ENCODE measurements at places on chromosomes 12 and 14.
A peak's percentile ranks its signal among the peaks of the same experiment; 100 is the strongest.

- H3K36me3 ChIP-seq: no peaks in the 10 kb centered on the region
- H3K27me3 ChIP-seq: no peaks in the 10 kb centered on the region
- H3K27ac ChIP-seq: no peak overlapping the region
- H3K4me1 ChIP-seq: no peaks in the 10 kb centered on the region
- no peak for DNase-seq
Measured at GRCh38 chr12:105279460-105280056, 43.6 kb upstream of the APPL2 start.

GRCh38 chr12:70757830-70758493, 120.7 kb upstream of the PTPRB start:
- H3K4me3 ChIP-seq: no peak overlapping the region
- DNase-seq: no peak
- H3K4me1 ChIP-seq: no peaks in the 10 kb centered on the region
- H3K27ac ChIP-seq: no peak overlapping the region
- no peaks in the 10 kb centered on the region for H3K27me3 ChIP-seq

GRCh38 chr14:39628087-39628486, 195.9 kb upstream of the FBXO33 start:
- H3K4me3 ChIP-seq: no peak overlapping the region
- DNase-seq: no peak
- H3K27ac ChIP-seq: no peak overlapping the region

GRCh38 chr12:131371401-131372170, 339.3 kb upstream of the SFSWAP start:
- no peak overlapping the region for H3K4me3 ChIP-seq
- H3K27ac ChIP-seq: no peak overlapping the region
- no peaks in the 10 kb centered on the region for H3K27me3 ChIP-seq
- no peaks in the 10 kb centered on the region for H3K36me3 ChIP-seq
- no peaks in the 10 kb centered on the region for H3K4me1 ChIP-seq
- no peak for DNase-seq

- peak; percentile 58 for DNase-seq
- no peaks in the 10 kb centered on the region for H3K27me3 ChIP-seq
- no peak overlapping the region for H3K4me3 ChIP-seq
- no peak overlapping the region for H3K27ac ChIP-seq
- no peaks in the 10 kb centered on the region for H3K4me1 ChIP-seq
Measured at GRCh38 chr14:21917699-21918436, 244.2 kb upstream of the OR4E1 start.

- H3K27ac ChIP-seq: no peak overlapping the region
- H3K36me3 ChIP-seq: no peaks in the 10 kb centered on the region
- no peaks in the 10 kb centered on the region for H3K27me3 ChIP-seq
- H3K4me3 ChIP-seq: no peak overlapping the region
- no peaks in the 10 kb centered on the region for H3K4me1 ChIP-seq
Measured at GRCh38 chr12:122563361-122563760, 36.3 kb downstream of the KNTC1 start.

DNA sequence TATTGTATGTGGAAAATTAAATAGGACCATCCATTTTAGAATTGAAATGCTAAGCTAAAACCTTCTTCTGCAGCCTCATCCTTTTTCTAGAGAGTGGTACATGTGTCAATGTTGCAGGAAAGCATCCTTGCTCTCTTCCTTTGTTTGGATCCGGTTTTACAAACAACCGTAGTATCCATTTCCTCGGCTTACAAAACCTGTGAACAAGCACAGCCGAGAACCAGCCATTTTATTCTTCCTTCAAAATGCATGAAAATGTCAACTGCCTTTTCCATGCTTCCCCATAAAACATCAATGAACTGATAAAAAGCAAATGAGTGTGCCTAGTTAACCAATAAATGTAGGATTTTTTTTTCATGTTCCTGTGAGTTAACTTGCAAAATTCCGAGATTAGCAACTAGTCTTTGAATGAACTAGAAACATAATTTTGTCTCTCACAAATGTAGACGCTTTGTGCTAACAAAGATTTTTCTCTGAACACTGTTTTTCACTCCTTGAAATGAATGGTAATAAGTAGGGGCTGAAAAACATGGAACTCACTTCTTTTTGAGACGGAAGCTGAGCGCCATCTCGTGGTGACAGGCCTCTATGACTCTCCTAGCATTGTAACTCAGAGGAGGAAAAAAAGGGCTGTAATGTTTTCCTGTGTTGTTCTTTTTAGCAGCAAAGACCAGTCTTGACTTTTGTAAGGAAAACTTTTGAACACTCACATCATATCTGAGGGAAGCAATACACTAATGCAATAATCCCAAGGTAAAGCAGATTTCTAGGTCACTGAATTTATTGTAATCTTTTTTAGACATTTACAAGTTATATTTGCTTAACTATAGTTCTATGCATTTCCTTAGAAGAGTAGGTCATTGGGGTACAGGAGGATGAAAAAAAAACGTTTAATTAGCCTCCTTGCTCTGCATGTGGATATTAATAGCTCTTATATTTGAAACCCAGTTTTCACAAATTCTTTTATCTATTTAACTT, 157.4 kb upstream of the FOXG1 start:
- H3K27ac ChIP-seq: no peak overlapping the region
- no peak overlapping the region for H3K4me3 ChIP-seq
- no peaks in the 10 kb centered on the region for H3K36me3 ChIP-seq
- no peaks in the 10 kb centered on the region for H3K4me1 ChIP-seq
- peak; percentile 56 for DNase-seq

DNA sequence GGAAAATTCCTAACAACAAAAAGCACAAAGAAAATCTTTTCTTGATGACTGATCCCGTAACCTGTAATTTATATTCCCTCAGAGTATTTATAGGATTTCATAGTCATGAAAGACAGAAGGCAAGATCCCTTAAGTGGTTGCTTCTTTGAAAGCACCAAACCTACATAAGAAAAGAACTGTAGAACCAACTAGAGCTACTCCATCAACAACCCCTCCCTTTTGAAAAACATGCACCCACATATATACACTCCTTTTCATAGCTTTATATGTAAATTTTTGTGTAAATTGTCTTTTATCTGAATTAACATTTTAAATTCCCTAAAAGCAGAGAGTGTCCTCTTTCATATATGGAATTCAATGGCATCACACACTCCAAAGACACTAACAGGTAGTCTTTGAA, 215.3 kb downstream of the CEP128 start:
- no peaks in the 10 kb centered on the region for H3K4me1 ChIP-seq
- no peak for DNase-seq
- no peaks in the 10 kb centered on the region for H3K27me3 ChIP-seq
- no peak overlapping the region for H3K27ac ChIP-seq

GRCh38 chr12:104467346-104467837, 10.6 kb downstream of the CHST11 start:
- no peak overlapping the region for H3K27ac ChIP-seq
- H3K36me3 ChIP-seq: no peaks in the 10 kb centered on the region
- H3K27me3 ChIP-seq: no peaks in the 10 kb centered on the region
- no peak overlapping the region for H3K4me3 ChIP-seq
- DNase-seq: no peak

GRCh38 chr14:56390859-56391258, 188.7 kb upstream of the TMEM260 start:
- no peaks in the 10 kb centered on the region for H3K36me3 ChIP-seq
- no peak for DNase-seq
- no peak overlapping the region for H3K4me3 ChIP-seq
- no peak overlapping the region for H3K27ac ChIP-seq
- no peaks in the 10 kb centered on the region for H3K27me3 ChIP-seq

GRCh38 chr12:120721866-120722265, 3.8 kb upstream of the ACADS start:
- no peak overlapping the region for H3K27ac ChIP-seq
- no peaks in the 10 kb centered on the region for H3K27me3 ChIP-seq
- H3K4me1 ChIP-seq: peaks cover 3% of the 10 kb centered on the region
- no peak for DNase-seq
- H3K36me3 ChIP-seq: peaks cover 20% of the 10 kb centered on the region

All from fibroblast of lung (primary cell).